AG09309 (cell line): ENCODE measurements at places on chromosomes 3 and 15.

DNA sequence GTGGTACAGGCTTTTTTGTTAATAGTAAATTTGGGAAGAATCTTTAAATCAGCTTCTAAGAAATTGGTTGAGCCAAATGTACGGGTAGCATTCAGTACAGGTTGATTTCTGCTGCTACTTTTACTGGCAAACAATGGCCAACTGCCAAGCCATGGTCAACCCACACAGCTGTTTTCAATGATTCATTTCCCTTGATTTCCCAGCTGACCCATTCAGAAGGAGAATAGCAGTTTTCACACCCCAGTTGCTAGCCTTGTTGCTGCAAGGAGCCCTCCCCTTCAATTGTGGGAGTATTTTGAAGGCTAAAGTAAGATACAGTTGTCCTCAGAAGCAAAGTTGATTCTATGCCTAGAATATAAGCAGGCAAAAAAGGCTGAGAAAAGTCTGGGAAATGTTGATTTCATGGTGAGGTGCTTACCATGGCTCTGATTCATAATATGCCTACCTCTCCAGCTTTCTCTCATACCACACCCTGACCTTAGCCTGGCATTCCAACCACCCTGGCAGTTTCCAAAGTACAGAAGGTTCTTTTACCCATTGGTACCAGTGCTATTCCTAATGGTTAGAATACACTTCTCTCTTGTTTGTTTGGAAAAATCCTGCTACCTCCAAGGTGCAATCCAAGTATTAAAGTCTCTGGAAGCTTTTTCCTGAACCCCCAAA is 320.3 kb upstream of the TGFBR2 start:
- peak; percentile 80 for DNase-seq

DNA sequence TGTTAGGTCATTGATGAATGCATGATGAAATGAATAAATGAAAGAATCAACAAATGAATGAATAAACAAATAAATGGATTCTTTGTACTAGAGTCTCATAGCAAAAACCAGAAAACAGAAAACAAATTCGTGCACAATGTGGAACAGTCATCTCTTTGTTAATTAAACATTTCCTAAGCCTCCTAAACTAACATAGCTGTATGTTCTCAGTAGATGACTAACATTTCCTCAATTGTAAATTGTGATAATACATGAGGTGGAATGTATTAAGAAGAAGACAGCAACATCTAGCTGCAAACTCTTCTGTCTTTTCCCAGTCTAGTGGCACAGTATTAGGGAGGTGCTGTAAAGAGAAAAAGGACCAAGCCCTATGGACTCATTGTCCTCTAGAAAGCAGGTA is 1021.0 kb downstream of the MCTP2 start:
- DNase-seq, result no peak

DNA sequence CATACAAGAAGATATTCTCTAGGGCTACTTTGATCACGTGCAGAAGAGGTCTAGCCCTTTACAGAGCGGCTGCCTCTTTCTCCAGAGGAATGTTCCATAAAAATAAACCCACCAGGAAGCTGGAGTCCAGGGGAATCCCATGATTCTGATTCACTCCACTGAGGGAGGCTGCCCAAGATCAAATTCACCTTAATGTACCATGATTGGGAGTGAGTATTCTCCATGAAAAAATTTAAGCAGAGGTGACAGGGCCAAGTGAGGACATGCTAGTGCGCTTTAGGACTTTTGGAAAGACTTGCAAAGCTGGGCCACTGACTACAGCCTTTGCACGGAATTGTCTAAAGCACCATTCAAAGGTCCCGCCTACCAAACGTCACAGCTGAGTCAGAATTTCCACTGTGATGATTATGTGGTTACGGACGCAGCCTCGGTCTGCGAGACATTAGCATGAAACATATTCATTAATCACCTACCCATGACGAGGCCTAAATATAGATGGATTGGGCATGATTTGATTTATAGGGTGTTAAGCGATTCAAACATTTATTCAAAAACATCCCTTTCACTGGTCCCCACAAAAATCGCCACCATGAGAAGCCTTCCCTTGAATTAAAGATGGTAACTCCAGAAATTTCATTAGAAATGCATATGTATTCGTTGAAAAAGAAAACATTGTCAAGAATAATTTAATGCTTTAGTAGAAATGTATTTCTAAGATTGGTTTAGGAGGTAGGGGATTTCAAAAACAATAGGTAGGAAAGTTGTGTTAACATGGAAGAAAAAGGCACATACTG is 152.6 kb downstream of the GREM1 start:
- peak; percentile 99 for DNase-seq

GRCh38 chr15:38975282-38975990 is 410.8 kb upstream of the RASGRP1 start:
- DNase-seq, result no peak

GRCh38 chr3:67521053-67521646 is 133.3 kb downstream of the SUCLG2 start:
- no peak for DNase-seq

GRCh38 chr3:156603379-156604017 is 48.6 kb upstream of the SSR3 start:
- no peak for DNase-seq

GRCh38 chr15:69414701-69415167 is 585 bp downstream of the KIF23 start:
- DNase-seq, result peak; percentile 64

DNA sequence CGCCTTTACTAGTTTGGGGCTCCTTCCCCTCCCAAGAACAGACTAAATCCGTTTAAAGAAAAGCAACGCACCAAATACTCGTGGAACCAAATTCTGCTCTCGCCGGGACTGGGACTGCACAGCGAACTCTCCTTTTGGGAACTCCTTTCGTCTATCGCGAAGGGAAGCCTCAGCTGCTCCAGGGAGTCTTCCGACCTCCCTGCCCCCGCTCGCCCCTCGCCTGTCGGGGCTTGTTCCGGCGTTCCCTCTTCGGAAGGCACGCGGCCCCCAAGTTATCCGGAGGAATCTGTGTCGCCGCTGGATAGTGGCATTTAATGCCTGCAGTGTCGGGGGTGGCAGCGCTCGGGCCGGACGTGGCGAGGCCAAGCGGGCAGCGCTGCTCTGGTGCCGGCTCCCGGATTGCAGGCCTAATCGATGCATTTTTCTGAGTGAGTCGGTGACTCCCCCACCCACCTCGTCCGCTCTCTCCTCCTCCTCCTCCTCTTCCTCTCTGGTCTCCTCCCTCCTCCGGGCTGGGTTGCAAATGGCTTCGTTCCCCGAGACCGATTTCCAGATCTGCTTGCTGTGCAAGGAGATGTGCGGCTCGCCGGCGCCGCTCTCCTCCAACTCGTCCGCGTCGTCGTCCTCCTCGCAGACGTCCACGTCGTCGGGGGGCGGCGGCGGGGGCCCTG is at the start of gene TRIM71:
TRIM71 (plus strand) TSS at position 440 of the 671 bp plus-strand sequence; CDS start at position 524, 84 bp downstream.
- no peak for DNase-seq

DNA sequence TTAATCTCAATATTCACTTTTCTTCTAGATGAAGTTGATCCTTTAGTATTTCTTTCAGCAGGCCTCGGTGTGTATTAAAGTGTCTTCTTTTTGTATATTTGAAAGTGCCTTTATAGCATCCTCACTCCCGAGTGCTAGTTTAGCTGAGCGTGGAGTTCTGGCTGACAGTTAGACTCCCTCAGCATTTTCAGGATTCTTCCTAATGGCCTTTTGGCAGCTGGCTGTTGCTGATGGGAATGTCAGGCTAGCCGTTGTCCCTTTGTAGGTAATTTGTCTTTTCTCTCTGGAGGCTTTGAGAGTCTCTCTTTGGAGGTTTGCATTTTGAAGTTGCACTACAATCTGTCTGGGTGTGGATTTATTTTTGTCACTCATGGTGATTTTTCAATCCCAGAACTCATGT is 94.4 kb downstream of the SRGAP3 start:
- no peak for DNase-seq

GRCh38 chr15:78234515-78235040 is at the start of gene ACSBG1:
Gene ACSBG1, minus strand, starts transcription at chr15:78234565. Its CDS starts 64 bp downstream, at chr15:78234501.
- DNase-seq, result no peak

GRCh38 chr15:40274350-40275274 is 8.3 kb downstream of the ANKRD63 start:
- peak; percentile 37 for DNase-seq

GRCh38 chr3:59766200-59766872 is 716.5 kb upstream of the CFAP20DC start:
- DNase-seq, result peak; percentile 91

DNA sequence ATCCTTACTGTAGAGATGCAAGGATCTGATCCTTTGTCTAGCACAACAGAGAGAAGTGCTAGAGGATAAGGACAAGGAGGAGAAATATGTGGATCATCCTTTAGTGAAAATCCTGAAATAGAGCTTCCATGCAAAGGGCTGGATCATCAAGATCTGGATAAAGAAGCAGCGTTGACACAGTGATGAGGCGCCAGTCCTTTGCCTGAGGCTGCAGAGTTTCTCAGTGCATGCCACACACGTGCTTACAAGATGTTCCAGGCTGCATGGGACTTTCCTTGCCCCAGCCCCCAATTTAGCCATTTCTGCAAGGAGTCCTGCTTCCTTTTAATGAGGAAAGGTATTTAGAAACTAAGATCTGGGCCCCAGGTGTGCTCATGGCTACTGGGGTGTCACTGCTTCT is 7.2 kb upstream of the ABTB1 start:
- DNase-seq, result peak; percentile 5

- DNase-seq, result no peak
Measured at GRCh38 chr15:38687775-38688495, 123.3 kb upstream of the RASGRP1 start.

- no peak for DNase-seq
Measured at GRCh38 chr3:161108840-161109239, 3.7 kb upstream of the B3GALNT1 start.

GRCh38 chr15:51090753-51091152 is 4.0 kb downstream of the TNFAIP8L3 start:
- no peak for DNase-seq

DNA sequence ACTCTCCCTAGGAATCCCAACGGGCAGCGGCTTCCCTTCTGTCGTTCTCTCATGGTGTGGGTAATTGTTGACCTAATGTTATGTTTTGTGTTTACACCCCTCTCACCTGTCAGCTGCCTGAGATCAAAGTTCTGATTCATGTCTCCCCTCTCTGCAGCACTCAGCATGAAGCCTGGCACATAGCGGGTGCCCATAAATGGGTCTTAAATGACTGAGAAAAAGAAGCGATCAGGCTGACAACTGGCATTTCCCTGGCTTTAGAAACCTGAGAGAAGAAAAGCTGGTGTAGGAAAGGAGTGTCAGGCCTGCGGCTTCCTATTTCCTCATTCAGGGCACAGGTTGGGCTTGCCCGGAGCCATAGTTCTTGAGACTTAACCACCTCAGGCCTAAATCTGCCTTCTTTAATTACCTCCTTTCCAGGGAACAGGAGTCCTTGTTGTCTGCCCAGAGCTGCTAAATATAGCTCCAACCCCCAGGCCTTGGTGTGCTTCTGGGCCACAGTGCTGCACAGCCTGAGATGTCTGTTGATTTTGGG is 31.8 kb downstream of the LPP start:
- no peak for DNase-seq

DNA sequence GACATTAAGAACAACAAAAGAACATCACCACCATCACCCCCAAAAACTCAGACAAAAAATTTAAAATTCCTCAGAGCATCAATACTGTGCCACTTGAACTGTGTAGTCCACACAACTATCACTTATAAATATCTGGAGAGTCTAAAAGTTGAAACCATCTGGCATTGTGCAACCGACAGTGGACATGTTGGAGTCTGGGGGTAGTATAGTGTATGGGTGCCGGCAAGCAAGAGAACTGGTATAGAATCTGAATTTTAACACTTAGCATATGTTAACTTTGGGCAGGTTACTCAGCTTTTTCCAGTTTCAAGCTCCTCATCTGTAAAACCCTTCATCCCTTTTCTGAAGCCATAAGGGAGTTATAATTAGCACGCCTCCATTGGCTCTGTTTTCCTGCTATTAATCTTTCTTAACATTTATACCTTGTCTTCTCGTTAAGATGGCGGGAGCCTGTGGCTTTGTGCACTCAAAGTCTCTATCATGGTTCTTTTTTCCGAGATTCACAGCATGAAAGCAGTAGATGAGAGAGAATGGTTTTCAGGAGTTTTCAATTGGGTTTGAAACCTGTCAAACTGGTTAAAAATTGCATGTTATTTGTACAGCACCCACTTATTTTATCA is 255.7 kb upstream of the TBL1XR1 start:
- no peak for DNase-seq

- DNase-seq, result no peak
Measured at GRCh38 chr3:99776516-99777209, 41.0 kb upstream of the CMSS1 start.

DNA sequence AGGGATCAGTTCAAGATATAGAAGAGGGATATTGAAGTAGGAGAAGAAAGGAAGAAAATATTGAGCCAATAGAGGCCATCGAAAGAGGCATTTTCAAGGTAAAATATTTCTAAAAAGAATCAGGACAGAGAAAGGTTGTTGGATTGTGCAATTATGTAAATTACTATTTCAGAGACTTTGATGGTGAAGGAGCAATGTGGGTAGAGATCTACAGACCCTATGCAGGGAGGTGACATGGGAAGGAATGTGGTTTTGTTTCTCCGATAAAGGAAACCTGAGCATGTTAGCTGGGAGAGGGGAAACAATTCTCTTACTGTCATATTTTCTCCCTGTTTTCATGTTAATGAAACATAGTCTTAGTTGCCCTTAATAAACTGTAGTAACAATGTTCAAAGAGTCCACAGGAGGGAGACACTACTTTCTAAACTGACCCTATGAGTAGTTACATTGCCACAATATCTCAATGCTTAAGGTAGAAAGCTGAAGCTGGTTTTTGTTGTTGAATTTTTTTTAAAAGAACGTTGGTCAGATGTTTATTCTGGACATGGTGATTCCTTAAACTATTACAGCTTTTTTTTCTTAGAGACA is 133.3 kb downstream of the GRM7 start:
- DNase-seq, result no peak

- DNase-seq, result no peak
Measured at GRCh38 chr3:191280111-191280510, 49.1 kb upstream of the CCDC50 start.

- DNase-seq, result peak; percentile 20
Measured at GRCh38 chr3:17233398-17233800, 348.6 kb downstream of the PLCL2 start.

DNA sequence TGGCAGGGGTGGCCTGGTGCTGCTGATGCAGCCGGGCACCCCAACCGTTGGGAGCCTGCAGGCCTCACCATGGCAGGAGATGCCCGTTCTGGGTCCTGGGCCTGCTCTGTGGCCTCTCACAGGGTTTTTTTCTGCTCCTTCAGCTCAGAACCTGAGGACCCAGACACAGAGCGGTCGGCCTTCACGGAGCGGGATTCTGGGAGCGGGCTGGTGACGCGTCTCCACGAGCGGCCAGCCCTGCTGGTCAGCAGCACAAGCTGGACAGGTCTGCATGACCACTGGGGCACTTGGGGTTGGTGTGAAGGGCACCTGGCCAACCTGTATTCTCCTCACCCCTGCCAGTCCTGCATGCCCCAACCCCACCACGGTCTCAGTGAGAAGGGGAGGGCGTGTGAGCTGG is 10.3 kb downstream of the ALG1L2 start:
- DNase-seq, result no peak

GRCh38 chr15:90191344-90191687 is 9.8 kb upstream of the SEMA4B start:
- no peak for DNase-seq

DNA sequence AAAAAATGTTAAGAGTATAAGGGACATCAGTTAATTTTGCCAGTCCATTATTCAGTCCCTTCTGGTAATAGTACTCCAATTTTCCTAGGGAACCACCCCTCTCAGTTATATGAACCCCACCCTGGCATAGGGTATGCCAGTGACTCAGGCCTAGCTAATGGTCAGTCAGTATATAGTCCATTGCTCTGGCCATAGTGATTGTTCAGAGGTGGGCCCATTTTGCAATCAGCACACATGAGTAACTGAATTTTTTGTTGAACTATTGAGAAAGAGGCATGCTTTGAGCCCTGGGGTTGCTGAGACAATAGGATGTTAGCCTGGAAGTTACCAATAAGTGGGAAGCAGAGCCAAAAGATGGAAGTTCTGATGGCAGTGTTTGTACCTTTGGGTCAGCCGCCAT is 4.1 kb downstream of the LRCH3 start:
- DNase-seq, result peak; percentile 45
